Spinal cord (tissue), 10 donors: ENCODE measurements at places on chromosomes 5 and 9.

GRCh38 chr5:64384765-64385164 lies 121.0 kb upstream of the RGS7BP start:
- DNase-seq, result no peak

GRCh38 chr5:107968406-107968843 lies 297.7 kb upstream of the EFNA5 start:
- DNase-seq, result no peak

- no peak for DNase-seq
These were observed 11.1 kb downstream of the GM2A start for GRCh38 chr5:151264113-151264512.

GRCh38 chr9:128011071-128011817 lies 30.5 kb upstream of the EEIG1 start:
- no peak for DNase-seq

GRCh38 chr5:166710271-166710670 lies 1581.2 kb upstream of the WWC1 start:
- DNase-seq, result no peak

DNA sequence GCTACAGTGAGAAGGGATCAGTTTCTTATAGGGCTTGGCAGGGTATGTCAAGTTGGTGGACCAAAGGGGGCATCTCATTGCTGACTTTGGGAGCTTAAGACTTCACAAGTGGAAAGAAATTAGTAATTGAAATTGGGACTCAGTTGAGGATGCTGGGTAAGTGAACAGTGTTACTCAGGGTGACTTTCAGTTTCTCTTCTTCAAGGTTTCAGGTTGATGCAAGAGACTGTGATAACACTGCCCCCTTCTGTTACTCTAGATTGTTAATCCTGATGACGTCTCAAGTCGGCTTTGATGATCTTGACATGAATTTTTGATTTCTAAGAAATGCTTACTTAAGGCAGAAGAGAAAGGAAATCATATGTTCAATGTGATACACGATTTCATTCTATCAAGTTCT lies 21.3 kb downstream of the KCTD16 start:
- DNase-seq, result no peak

DNA sequence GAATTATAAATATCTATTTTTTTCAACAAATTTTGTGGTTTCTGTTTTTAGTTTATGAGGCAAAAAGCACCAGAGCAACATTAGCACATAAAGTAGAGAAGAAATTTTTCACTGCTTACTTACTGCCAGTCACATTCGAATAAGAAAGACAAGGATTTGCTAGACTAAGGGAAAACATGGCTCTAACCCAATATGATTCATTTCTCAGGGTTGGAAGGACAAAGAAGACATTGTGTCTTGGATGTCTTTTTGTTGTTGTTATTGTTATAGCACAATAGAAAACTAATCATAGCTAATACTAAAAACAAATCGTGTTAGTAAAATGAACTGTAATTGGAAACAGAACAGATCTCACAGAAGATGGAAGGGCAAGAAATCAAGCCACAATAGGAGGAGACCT lies 90.9 kb upstream of the SLCO6A1 start:
- DNase-seq, result no peak

GRCh38 chr9:127334725-127335124 lies 62.2 kb upstream of the SLC2A8 start:
- DNase-seq, result no peak

GRCh38 chr5:24703934-24704333 lies 59.2 kb upstream of the CDH10 start:
- DNase-seq, result no peak

DNA sequence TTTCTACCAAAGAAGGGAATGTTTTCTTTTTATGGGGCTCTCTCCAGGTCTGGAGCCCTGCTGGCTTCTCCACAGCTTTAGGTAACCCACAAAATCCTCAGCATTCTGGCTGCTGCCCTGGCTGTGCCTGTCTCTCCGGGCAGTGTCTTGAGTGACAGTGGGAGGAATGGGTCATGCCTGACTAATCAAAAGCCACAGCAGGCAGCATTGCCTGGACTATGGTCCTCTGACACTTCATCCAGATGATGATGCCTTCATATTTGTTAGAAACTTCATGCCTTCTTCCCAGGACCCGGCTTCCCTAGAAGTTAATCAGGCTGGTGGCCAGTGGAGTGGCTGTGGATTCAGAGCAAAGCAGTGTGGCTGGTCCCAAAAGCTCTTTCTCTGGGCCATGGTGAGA lies 32.2 kb upstream of the TGFBI start:
- DNase-seq, result no peak

DNA sequence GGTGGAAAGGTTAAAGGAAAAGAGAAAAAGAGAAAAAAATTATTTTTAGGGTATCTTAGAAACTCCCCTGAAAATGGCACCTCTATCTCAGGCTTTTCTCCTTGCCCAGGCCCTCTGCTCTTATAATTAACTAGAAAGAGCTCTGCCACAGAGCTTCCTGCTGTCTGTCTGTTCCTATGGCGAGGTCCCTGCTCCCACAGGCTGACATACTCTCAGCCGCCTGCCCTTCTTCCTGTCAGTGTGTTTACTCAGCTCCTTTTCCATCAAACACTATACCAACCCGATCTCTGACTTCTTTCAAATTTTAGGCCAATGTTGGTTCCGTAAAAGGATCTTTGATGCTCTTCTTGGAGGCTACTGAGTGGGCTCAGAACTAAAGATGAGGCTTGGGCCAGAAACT lies 482.6 kb downstream of the DMAC1 start:
- no peak for DNase-seq
